ENCODE measurements at places on chromosomes 2 and 18.

DNA sequence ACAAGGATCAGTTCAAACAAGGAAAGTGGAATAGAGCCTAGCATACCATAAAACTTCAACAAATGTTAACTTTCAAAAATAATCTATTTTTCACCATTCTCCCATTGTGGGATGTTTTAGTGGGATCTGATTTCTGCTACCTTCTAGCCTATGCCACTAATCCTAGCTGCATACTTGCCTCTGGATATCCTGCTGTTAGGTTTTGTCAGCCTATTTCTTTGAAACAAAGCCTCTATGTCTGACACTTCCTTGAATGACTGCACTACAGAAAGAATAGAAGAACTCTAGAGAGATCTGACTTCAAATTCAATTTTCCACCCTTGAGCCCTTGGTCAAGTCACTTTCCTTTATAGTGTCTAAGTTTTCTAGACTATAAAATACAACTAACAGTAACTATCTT, 291.5 kb downstream of the PTH2R start:
- DNase-seq = no peak

- no peak for DNase-seq
Measured at GRCh38 chr2:204339212-204339715, 206.0 kb upstream of the PARD3B start.

GRCh38 chr18:61898640-61899101, 5.9 kb upstream of the RNF152 start:
- no peak for DNase-seq

- DNase-seq = no peak
Measured at GRCh38 chr18:78969574-78970315, 9.9 kb upstream of the SALL3 start.

GRCh38 chr18:50441016-50441415, 66.2 kb downstream of the SKA1 start:
- no peak for DNase-seq

DNA sequence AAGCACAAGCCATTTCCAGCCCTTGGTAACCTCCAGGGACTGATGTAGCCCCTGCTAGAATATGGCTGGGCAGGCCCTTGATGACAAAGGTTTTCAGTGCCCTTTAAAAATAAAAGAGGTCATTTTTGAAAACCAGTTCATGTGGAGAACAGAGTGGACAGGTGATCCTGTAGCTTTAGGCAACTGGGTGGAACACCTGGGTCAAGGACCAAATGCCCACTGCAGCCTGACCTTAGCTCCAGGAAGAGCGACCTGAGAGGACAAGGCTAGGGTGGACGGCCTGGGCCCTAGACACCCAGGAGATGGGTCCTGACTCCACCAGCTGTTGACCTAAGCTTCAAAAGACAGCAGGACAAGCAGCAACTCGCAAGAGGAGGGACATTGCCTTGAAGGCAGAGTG, 116.6 kb downstream of the LIPG start:
- no peak for DNase-seq

DNA sequence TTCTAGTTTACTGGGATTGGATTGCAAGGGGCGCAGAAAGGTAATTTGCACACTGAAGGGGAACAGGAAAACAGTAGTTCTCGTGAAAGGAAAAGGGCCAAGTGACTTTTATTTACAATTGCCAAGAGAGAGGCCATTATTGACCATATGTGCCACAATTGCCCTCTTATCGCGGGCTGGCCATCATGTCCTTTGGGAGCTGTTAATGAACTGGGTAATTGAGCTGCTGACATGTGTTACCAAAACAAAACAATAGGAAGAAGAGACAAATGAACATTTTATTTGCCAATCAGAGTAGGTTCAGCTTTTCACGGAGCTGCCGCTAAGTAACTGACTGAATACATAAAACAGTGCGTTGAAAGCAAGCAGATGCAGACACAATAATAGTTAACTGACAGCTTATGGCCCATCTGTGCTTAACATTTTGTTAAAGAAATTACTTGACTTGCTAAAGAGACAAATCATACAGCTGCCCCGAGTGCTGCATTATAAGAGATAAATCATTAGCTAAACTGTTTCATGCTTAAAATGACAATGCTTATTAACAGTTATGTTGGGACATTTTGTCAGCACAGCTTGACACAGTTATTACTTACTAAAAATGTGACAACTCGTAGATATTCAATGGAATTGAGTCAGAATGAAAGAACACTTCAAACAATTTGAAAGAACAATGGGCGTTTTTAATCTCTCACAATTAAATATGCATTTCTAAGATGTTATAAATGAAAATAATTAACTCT, 57.5 kb downstream of the PAX3 start:
- no peak for DNase-seq

DNA sequence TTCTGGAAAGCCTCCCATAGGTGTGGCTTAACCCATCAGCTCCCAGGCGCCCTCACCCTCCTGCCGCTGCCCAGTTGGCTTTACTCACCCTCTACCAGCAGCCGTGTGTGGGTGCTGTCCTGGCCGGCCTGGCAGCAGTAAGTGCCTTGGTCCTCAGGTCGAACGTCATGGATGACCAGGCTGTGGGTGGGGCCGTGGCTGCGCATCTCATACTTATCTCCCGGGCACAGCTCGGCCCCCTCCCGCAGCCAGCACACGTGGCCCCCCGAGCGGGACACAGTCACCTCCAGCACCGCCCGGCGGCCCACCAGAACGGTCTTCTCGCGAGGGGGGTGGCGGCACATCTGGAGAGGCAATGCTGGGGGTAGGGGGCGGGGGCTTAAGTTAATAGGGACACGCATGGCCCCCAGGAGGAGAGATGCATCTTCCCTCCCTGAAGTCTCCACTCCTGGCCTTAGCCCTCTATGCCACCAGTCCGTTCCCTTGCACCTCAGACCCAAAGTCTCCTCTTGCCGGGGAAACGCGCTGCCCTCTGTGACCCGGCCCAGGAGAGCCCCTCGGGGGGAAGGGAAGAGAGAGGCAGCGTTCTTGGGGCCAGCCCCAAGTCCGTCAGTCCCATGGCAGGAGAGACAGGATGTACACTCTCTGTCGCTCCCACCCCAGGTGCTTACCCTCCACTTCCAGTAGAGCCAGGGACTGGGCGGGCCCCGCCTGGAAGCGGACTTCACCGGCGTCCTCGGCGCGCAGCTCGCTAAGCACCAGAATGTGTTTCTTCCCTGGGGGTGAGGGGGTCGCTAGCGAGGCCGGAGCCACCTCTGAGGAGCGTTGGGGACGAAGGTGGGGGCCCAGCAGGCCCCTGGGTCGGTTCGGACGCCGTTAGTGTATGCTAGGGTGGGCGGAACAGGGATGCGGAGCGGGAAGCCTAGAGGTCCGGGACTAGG, 7.9 kb downstream of the TMEM198 start:
- DNase-seq = no peak

DNA sequence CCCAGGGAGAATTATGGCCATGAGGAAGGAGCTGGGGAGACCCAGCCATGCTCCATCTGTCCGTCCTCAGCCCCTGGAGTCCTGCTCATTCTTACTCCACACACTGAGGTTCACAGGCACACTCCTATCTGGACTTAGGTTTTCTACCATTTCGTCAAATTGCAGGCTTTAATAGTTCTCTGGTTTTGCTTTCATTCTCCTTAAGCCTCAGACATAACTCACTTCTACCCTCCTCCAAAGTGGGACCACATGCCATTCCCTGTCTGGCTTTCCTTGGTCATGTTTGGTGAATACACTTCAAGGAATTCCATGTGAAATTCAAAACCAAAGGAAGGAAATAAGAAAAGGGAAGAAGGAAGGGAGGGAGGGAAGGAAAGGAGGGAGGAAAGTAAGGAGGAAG, 115.7 kb downstream of the CMPK2 start:
- no peak for DNase-seq

- DNase-seq = no peak
Measured at GRCh38 chr2:238157506-238158017, 1.2 kb upstream of the ERFE start.

DNA sequence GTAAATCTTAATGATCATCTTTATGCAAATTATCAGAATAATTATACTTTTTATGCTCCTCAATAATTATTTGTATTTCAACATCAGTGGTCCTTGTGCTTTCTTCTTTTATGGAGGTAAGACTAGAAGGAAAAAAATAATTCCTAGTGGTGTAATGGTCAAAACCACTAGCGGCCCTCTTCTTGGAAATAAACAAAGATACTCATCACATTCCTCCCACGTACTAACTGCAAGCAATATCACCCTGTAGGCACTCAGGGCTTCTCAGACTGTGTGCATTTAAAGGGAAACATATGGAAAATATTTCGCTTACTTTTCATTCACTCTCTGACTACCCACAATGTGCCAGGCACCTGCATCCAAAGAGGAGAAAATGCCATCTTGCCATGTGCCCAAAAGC, 263.7 kb downstream of the DOK6 start:
- no peak for DNase-seq

GRCh38 chr2:224209555-224210285, 170.6 kb upstream of the SERPINE2 start:
- no peak for DNase-seq

DNA sequence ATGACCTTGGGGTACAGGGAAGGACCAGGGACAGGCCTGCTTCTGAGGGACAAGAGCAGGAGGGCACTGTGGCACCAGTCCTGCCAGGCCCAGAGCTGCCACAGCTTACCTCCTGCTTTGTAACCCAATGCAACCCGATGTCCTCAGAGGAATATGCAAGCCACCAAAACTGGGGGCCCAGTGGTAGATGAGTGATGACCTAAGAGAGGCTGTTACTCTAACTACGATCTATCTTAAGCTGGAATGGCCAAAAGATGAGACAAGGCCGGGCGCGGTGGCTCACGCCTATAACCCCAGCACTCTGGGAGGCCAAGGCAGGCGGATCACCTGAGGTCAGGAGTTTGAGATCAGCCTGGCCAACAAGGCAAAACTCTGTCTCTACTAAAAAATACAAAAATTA, 12.8 kb downstream of the CYB5A start:
- DNase-seq = no peak

DNA sequence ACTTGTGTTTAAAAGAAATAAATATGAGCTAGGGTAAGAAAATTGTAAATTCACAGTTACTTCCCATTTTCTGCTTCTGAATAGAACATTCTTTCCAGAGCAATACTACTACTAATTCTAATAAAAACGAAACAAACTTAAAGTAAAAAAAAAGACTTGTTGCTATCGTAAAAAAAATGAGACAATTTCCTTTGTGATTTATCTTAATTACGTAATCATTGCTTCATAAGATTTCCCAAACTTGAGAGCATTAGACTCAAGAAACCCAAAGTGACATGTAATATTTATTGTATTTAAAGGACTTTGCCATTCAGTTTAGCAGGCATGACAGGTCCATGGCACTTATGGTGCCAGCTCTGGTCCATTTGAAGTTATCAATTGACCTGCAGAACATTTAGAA, 153.8 kb downstream of the AQP4 start:
- no peak for DNase-seq

GRCh38 chr18:79523736-79524180, 128.0 kb downstream of the NFATC1 start:
- peak; percentile 53 for DNase-seq

- no peak for DNase-seq
Measured at GRCh38 chr2:8677646-8678592, 3.9 kb upstream of the ID2 start.

- DNase-seq = no peak
Measured at GRCh38 chr18:55018602-55019001, 59.3 kb upstream of the CCDC68 start.

- no peak for DNase-seq
Measured at GRCh38 chr2:219461047-219461514, 26.4 kb downstream of the SPEG start.

- no peak for DNase-seq
Measured at GRCh38 chr2:6653281-6653750, 212.4 kb downstream of the CMPK2 start.

DNA sequence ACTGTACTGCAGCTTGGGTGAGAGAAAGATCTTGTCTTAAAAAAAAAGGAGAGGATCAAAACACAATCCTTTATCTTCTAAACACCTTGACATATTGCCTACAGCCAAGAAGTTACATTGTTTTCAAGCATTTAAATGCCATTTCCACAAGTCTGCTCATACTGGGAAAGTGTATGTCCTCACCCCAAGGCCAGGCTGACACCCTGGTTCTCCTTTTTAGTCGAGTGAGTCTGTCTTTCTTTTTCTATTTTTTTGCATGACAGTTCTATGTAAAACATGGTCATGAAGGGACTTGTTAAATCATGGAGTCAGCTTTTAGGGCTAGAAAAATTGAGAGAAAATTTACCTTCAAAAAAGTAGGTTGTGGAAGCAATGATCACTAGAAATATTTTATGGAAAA, 233.3 kb downstream of the FAM210A start:
- DNase-seq = no peak

DNA sequence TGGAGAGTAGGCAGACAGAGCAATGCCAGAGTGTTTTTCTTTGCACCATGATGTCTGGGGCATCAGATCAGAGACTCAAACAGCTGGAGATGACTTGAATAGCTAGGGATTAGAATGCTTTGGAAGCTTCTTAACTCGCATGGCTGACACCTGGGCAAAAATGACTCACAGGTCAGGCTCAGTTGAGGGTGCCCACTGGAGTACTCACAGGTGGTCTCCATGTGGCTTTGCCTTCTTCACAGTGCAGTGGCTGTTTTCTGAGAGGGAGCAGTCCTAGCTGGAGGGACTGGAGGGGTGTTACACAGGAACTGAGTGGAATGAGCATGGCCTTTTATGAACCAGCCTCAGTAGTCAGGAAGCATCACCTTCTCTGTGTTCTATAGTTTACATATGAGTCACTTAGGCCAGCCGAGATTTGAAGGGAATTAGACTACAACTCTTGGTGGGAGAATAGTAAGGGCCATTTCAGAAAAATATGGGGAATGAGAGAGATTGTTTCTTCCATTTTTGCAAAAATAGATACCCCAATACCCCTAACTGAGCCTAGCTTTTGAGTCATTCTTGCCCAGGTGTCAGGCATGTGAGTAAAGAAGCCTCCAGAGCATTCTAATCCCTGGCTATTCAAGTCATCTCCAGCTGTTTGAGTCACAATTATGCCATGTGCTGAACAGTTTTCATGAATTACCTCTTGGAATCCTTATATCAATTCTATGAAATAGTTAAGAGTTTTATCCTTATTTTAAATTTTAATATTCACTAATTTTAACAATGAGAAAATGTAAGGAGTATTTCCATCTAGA, 7.1 kb upstream of the PPP1R1C start:
- DNase-seq = no peak

GRCh38 chr2:29226375-29226774, 111.2 kb downstream of the CLIP4 start:
- DNase-seq = no peak

DNA sequence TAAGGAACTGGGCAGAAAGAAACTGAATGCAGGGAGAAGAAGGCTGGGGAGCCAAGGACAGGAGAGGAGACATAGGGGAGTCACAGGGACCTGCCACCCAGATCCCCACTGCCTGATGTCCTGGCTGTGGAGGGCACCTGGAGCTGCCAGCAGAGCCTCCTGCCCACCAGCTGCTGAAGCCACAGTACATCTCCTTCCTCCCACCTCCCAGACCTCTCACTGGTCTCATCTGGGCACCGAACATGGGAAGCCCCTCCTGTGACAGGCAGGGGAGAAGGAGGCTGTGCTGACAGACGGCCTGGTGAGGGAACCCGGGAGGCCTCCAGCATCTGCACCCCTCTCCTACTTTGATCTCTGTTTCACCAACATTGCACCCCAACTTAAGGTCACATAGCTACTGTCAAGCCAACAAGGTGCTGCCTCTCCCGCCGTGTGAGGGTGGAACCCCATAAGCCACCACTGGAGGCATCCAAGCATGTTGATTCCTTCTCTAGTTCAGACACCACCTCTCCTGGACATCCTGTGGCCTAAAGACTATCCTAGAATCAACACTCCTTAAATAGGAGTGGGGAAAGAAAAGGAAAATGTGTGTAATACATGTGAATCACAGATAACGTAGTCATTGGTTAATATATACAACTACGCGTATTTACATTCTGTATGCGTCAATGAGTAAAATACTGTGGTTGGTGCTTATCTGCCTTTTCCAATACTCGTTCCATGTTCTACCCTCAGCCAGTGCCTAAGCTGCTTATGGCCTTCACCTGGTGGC, 3.5 kb upstream of the RNPEPL1 start:
- DNase-seq = no peak
